ENCODE measurements at places on chromosomes 7 and 10.

- no peak for DNase-seq
These were observed 16.9 kb downstream of the CAMK2G start for GRCh38 chr10:73857446-73857845.

DNA sequence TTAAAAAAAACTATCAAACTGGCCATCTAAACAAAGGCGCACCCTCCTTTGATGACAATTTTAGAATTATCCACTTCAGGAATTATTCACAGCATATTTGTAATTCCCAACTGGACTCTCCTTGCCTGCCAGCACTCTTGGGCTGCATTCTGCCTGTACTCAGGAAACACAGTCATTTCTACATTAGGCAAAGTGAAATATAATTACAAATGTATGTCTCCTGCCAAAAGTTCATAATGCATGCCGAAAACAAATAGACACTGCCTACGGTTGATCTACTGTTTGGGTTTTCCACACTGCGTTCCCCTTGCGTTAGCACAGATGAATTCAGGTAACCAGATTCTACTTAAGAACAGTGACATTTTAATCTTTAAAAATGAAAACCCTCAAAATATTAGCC, 1.9 kb downstream of the HGF start:
- no peak for DNase-seq

DNA sequence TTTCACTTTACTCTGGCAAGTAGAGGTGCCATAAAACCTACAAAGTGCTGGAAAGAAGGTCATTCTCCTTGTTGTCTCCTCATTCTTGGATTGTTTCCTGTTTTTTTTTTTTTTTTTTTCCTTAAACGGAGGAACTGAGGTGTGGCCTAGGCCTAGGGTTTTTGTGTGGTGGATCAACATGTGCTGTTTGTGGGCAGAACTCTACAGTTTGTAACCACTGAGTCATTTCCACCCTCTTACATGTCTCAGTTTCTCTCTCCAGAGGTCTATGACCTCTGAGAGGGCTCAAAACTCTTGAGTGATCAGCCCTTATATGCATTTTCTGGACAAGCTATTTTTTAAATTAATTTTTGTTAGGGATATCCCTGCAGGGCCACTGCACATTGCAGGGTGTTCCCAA, 296.0 kb downstream of the PPP1R3A start:
- no peak for DNase-seq

DNA sequence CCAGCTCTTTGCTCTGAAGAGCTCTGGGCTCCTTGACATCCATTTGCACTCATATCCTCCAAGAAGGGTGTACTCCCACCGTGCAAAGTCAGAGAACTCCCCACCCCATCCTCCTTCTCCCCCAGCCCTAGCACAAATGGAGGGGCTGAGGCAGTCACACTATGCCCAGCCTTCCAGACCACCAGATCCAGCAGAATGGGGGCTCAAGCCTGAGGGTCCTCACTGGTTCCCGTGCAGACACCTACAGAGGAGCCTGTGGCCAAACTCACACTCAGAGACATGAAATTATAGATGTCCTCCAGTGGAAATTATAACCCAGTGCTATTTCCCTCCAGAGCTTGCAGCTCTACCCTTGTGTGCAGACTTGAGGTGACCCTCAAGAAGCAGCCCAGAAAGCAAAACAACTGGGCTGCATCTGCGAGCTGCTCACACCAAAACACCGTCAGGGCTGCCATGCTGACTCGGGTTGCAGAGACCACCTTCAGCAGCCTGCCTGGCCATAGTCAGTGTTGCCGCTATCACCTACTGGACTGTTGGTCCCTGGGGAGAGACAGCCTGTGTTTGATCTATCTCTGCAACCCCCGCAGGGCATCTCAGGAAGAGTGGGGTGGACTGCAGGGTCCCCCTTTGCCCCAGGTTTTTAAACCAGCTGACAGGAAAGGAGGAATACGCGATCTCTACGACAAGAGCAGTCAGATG, 7.4 kb downstream of the ZNF488 start:
- DNase-seq, result no peak

GRCh38 chr7:104990983-104991382, 23.0 kb upstream of the KMT2E start:
- DNase-seq, result no peak

GRCh38 chr7:43311052-43311451, 198.6 kb downstream of the HECW1 start:
- DNase-seq, result no peak
